T-helper 17 cell (primary cell): ENCODE measurements at places on chromosomes 4 and X.

DNA sequence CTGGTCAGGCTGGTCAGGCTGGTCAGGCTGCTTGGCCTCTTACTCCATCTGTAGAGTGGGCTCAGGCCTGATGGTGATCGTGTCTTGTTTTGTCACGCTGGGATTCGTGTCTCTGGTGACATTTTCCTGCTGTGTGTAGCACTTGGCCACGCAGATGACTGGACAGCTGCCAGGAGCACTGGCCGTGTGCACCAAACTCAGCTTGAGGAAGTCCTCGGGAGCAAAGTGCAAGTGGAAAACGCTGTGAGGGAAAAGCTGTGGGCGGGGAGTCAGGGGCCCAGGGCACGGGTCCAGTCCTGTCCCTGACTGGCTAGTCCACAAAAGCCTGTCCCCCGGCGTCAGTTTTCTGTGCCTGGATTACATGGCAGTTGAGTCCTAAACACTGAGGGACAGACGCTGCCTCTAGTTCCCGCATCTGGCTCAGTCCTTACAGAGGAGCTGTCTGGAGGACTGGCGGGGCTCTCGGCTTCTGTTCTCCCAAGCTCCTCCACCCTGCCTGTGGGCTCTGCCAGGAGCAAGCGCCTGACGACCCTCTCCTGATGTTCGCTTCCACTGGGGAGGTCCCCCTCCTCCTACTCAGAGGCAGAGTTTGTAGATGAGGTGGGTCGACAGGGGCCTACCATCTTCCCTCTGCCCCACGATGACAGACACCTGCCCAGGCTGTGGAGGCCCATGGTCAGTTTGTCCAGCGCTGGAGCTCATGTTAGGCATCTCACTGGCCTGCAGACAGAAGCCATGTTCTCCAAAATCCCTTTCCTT lies 35.9 kb upstream of the GRPEL1 start:
- no peaks in the 10 kb centered on the region for H3K27me3 ChIP-seq
- H3K27ac ChIP-seq = no peak overlapping the region
- no peaks in the 10 kb centered on the region for H3K36me3 ChIP-seq
- peak overlapping the region; percentile 89 for H3K4me3 ChIP-seq
- peaks cover 13% of the 10 kb centered on the region for H3K4me1 ChIP-seq

DNA sequence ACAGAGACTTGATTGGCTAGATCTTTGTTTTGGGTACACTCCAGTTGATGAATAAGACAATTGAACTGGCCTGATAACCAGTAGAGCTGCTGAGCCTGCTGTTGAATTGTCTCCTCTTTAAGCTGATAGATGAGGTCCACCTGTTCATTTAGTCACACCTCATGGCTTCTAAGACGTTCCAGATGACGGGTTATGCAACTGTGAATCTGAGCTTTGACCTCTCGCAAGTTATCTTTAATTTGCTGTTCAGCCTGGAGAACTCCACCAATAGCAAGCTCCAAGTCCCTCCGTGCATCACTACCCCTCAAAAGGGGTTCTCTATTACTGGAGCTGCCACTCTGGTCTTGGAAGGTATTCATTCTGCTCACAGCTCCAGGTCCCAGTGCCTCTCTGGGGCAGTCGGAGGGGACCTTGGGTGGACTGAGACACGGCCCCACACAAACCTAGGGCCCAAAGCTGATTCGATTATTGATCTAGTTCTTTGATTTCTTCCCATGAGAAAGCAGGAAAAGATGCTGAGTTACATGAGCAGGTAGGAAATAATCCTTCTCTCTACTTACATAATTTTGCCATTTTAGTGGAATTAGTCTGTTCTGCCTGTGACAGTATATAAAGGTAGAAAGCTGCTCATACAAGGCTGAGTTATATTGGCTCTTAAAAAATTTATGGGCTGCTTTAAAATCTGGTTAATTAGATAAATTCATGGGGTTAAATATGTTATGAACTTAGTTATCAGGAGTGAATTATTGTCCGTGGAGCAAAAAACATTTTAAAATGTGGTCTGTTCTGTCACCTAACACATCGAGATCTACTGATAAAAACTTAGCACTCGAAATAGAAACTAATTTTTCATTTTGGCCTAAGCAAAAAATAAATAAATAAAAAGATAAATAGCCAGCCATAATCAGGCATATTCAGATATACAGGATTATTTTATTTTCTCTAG lies 6.8 kb downstream of the MMAA start:
- no peak overlapping the region for H3K27ac ChIP-seq
- H3K4me3 ChIP-seq = no peak overlapping the region
- H3K27me3 ChIP-seq = no peaks in the 10 kb centered on the region
- peaks cover 5% of the 10 kb centered on the region for H3K36me3 ChIP-seq
- no peak for DNase-seq

- H3K27me3 ChIP-seq = no peaks in the 10 kb centered on the region
- H3K4me1 ChIP-seq = no peaks in the 10 kb centered on the region
- DNase-seq = no peak
- H3K27ac ChIP-seq = no peak overlapping the region
- no peaks in the 10 kb centered on the region for H3K36me3 ChIP-seq
- no peak overlapping the region for H3K4me3 ChIP-seq
Observed at GRCh38 chr4:175297965-175298565, 379.9 kb downstream of the ADAM29 start.

GRCh38 chr4:146521541-146522097 lies at the start of gene SLC10A7:
SLC10A7 (minus strand) TSS chr4:146521940; CDS start chr4:146521717, 223 bp downstream.
- peaks cover 17% of the 10 kb centered on the region for H3K4me1 ChIP-seq
- peak; percentile 51 for DNase-seq
- H3K27ac ChIP-seq = no peak within 1 kb of the TSS
- no peaks in the 10 kb centered on the region for H3K36me3 ChIP-seq

DNA sequence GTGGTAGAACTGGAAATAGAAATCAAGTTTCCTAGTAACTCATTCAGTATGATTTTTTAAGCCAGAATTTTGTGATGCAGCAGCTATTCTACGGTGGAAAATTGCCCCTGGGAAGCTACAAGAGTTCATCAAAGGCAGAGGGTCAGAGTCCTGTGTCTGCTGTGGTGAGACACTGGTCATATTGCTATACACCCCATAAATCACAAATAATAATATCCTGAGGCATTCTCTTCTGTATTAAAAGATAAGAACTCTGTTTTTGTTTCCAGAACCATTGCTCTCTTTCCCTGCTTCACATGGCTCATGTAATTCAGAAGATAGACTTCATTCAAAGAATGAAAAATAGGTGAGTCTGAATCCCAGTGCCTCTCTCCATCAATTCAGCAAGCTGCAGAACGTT lies 188.8 kb upstream of the NOCT start:
- no peak overlapping the region for H3K4me3 ChIP-seq
- no peak overlapping the region for H3K27ac ChIP-seq
- no peak for DNase-seq
- H3K27me3 ChIP-seq = peaks cover 20% of the 10 kb centered on the region
- no peaks in the 10 kb centered on the region for H3K36me3 ChIP-seq

GRCh38 chrX:10479508-10479907 lies 140.9 kb downstream of the MID1 start:
- no peak overlapping the region for H3K4me3 ChIP-seq
- no peak for DNase-seq
- no peaks in the 10 kb centered on the region for H3K27me3 ChIP-seq
- H3K27ac ChIP-seq = no peak overlapping the region
- H3K36me3 ChIP-seq = no peaks in the 10 kb centered on the region

DNA sequence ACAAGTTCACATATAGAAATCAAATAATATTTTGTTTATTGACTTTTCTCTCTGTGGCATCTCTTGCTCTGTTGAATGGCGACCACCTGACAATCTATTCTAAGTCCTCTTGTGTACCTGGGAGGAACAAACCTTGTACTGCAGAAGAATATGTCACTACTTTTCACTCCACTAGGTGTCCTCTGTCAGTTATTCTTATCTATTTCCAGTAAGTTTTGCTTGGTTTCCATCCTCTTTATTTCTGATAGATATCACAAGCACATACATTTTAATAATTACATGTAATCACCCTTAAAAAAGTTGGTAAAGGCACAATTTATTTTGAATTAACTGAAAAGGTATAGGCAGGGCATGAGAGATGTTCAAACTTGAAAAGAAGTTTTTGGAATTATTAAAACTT lies 238.4 kb downstream of the SNCA start:
- H3K27me3 ChIP-seq = peaks cover 21% of the 10 kb centered on the region
- no peak for DNase-seq
- peaks cover 2% of the 10 kb centered on the region for H3K36me3 ChIP-seq
- no peak overlapping the region for H3K4me3 ChIP-seq

GRCh38 chr4:14025111-14025510 lies 397.6 kb upstream of the BOD1L1 start:
- H3K4me3 ChIP-seq = no peak overlapping the region
- no peaks in the 10 kb centered on the region for H3K4me1 ChIP-seq
- DNase-seq = no peak
- no peak overlapping the region for H3K27ac ChIP-seq
- no peaks in the 10 kb centered on the region for H3K27me3 ChIP-seq

GRCh38 chr4:147981305-147981704 lies 249.4 kb downstream of the ARHGAP10 start:
- H3K36me3 ChIP-seq = no peaks in the 10 kb centered on the region
- no peaks in the 10 kb centered on the region for H3K27me3 ChIP-seq
- no peak overlapping the region for H3K27ac ChIP-seq
- peaks cover 33% of the 10 kb centered on the region for H3K4me1 ChIP-seq
- H3K4me3 ChIP-seq = no peak overlapping the region
- DNase-seq = no peak

GRCh38 chr4:141158219-141158618 lies 24.9 kb upstream of the RNF150 start:
- H3K27ac ChIP-seq = no peak overlapping the region
- H3K27me3 ChIP-seq = peaks cover 27% of the 10 kb centered on the region
- H3K36me3 ChIP-seq = no peaks in the 10 kb centered on the region
- no peak overlapping the region for H3K4me3 ChIP-seq

GRCh38 chr4:65437102-65437501 lies 233.2 kb downstream of the EPHA5 start:
- no peak overlapping the region for H3K27ac ChIP-seq
- H3K4me1 ChIP-seq = no peaks in the 10 kb centered on the region
- H3K27me3 ChIP-seq = no peaks in the 10 kb centered on the region
- H3K4me3 ChIP-seq = no peak overlapping the region
- DNase-seq = no peak

- H3K27me3 ChIP-seq = no peaks in the 10 kb centered on the region
- H3K4me1 ChIP-seq = no peaks in the 10 kb centered on the region
- no peaks in the 10 kb centered on the region for H3K36me3 ChIP-seq
- no peak for DNase-seq
Observed at GRCh38 chr4:131091896-131092295, 1995.9 kb downstream of the C4orf33 start.

DNA sequence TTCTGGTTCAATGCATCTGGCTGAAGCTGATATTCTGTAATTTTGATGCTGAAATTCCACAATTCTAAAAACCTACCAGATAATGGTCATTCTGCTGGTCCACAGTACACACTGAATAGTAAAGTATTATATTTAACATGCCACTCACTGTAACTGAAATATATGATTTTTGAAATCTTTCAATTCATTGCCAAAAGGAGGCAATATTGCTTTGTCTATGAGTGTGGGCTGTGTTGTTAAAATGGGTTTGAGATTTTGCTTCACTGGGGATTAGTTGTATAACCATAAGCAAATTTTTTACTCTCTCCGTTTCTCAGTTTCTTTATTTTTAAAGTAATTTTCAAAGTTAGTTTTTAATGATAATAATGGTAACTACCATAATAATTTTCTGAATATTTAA lies 1404.1 kb upstream of the IGFBP7 start:
- no peaks in the 10 kb centered on the region for H3K27me3 ChIP-seq
- DNase-seq = no peak
- H3K36me3 ChIP-seq = no peaks in the 10 kb centered on the region
- H3K4me1 ChIP-seq = no peaks in the 10 kb centered on the region

DNA sequence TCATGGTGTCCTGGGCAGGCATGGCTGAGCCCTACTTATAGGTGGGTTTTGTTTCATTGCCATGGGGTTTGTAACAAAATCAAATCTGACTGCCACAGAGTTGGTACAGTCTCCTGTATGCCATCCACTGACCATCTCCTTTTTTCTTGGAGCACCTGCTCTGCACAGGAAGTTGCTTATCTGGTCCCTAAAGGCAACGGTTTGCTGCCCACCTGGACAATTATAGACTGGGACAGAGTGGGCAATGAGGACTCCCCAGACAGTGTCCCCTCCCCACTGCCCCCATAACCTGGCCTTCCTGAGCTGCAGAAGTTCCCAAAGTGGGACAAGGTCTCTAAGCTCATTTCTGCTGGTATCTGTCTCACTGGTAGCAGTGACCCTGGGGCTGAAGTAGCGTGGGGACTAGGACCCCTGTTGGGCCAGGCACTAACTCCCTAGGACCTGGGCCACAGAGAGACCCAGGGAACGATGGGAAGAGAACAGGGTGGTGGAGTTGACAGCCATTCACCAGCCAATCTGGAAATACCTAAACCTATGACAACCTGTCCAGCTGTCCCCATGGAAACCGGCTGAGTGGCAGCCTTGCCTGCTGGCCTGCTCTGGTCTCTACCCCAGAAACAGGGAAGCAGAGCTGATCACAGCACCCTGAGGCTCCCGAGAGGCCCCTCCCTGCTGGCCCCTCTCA lies 64.7 kb downstream of the WFS1 start:
- peaks cover 26% of the 10 kb centered on the region for H3K4me1 ChIP-seq
- H3K27me3 ChIP-seq = peaks cover 52% of the 10 kb centered on the region
- no peak overlapping the region for H3K4me3 ChIP-seq
- H3K36me3 ChIP-seq = no peaks in the 10 kb centered on the region

DNA sequence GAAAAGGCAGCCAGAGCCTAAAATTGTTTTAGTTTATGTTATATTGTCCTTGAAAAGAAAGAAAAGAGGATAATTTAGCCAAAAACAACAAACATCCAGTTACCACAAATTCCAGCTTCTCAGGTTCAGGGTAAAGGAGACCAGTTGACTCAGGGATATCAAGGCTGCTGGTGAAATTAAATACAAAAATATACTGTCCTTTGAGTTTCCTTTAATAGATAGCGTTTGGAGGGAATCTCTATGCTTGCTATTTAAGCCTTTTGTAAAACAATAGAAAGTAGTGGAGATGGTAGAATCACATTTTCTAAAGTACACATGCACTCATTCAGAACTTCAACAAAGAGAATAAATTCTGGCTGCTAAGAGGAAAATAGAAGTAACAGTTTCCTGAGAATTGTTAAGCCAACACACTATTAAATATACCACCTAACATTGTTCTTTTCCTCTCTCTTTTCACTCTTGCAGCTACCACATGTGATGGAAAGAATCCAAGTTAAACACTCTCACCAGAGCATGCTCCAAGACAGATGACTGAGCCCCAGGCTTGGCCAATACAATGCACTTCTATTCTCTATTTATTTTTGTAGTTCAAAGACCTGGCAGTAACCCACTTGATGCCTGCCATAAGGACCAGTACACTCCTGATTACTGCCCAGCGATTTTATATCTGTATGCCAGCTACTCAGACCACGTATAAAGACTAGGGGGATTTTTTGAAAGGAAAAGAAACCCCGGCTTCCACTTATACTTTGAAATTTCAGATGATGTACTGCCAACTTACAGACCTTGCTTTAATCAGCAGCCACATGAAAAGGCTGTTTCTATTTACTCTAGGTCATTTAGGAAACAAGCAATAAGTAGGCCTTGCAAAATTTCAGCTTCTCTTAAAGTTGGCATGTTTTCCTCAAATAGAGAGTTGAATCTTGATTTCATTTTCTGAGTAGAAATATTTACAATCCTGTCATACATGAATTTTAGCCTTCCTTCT lies 756.9 kb downstream of the FAT4 start:
- H3K4me3 ChIP-seq = no peak overlapping the region
- no peaks in the 10 kb centered on the region for H3K4me1 ChIP-seq
- no peaks in the 10 kb centered on the region for H3K27me3 ChIP-seq
- H3K27ac ChIP-seq = no peak overlapping the region
- no peak for DNase-seq
